Liver (tissue), 10 donors: ENCODE measurements at places on chromosomes 1 and 21.

GRCh38 chr21:29196670-29197191 is 66.3 kb downstream of the MAP3K7CL start:
- DNase-seq, result no peak

GRCh38 chr21:28226563-28226962 is 766.1 kb downstream of the LTN1 start:
- DNase-seq, result no peak

DNA sequence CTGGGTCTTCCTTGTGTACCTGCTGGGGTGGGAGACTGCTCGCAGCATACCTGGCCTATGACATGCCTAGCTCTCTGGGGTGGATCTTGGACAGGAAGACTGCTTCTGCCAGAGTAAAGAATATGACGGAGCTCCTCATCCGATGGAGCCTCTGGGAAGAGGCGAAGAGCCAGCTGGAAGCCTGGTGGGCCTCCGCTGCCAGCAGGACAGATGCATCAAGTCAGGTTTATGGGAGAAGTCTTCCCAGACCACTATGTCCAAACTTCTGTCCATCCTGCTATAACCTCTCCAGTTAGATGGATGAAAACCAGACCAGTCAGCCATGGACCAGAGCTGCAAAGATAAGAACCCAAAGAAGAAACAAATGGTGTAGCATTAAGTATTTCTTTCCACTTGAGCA is 27.7 kb upstream of the NGF start:
- DNase-seq, result no peak

DNA sequence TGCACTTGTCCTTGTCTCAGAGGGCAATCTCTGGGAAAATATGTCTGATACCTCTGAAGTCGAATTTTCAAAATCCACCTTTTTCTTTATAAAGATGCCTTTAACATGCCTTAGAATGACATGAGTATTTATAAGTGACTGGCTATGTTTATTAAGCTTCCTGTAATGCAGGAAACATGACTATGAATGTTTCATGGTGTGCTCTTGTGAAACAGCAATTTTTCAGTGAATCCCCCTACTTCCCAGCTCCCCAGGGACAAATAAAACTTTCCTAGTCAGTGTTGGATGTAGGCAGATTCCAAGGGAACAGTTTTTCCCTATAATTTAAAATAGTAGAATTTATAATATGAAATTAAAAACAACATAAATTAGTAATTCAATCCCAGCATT is 437.0 kb downstream of the LMO4 start:
- DNase-seq, result no peak

- no peak for DNase-seq
These were observed 38.3 kb upstream of the ADORA3 start for GRCh38 chr1:111541721-111542120.

DNA sequence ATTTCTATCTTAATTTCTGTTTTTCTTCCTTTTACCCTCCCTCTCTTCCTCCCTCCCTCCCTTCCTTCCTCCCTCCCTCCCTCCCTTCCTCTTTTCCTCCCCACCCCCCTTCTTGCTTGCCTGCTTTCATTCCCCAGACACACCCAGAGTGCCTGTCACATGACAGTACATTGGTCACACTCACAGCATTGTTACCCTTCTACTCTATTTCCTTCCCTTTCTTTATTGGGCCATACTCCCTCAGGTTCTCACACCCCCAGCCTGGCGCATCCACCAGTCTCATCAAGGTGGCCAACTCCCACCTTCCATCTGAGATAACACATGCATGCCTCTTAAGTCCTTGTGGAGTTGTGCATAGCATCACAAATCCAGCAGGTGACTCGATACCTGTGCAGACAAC is 10.9 kb downstream of the TMPRSS3 start:
- no peak for DNase-seq

DNA sequence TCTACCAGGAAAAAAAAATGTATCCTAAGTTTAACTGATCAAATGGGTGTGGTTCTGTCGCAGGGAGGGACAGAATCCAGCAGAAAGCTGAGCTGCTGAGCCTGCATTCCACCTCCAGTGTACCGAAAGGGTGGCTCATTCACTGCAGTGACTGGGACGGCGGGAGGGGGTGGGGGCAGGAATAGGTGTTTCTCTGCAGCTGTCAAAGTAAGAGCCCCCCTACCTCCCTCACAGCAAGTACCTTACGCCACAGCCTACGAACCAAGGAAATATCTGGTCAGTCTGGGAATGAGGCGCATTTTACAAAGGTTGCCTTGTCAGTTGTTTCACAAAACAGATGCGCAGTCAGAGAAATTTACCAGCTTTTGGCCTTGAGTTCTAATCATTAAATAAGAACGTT is 1.7 kb downstream of the S100B start:
- DNase-seq, result no peak

GRCh38 chr1:166827426-166827825 is 11.8 kb upstream of the POGK start:
- no peak for DNase-seq

DNA sequence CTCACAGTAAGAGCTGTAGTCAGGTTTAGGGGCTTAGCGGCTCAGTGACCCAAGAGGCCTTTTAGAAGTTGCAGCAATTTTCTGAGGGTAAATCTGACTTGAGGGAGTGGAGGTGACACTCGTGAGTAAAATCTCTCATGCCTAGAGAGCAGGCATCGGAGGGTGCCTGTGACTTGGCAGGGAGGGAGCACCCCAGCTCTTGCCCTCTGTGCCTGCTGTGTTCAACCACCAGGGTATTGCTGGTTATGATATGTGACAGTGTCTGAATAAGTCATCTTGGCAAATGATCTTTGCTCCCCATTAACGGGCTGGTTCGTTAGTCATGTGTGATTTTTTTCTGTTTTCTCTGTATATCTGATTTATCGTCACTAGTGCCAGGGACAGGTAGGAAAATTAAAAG is 5.9 kb downstream of the MAN1C1 start:
- no peak for DNase-seq

- DNase-seq, result no peak
These were observed 435.3 kb upstream of the USP24 start for GRCh38 chr1:55650444-55650843.

- no peak for DNase-seq
These were observed 417.2 kb upstream of the KAZN start for GRCh38 chr1:14181191-14181795.

DNA sequence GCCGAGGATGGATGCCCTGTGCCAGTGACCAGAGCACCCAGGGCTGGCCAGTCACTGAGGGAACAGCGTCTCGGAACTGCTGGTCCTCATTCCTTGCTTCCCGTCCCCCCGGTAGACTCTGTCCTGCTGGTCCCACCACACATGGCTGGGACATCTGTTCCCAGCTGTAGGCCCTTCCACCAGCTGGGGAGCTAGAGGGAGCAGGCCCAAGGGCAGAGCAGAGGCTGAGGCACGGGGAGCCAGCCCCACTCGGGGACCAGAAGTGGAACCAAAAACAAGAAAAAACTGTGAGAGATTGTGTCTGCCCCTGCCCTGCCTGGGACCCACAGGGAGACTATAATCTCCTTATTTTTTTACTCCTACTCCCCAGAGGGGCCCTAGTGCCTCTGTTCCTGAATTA is 23.8 kb downstream of the ATP8B2 start:
- no peak for DNase-seq

- no peak for DNase-seq
These were observed 869 bp downstream of the NAV1 start for GRCh38 chr1:201539561-201540431.

- no peak for DNase-seq
These were observed 43.4 kb downstream of the RUNX1 start for GRCh38 chr21:35005560-35006224.

DNA sequence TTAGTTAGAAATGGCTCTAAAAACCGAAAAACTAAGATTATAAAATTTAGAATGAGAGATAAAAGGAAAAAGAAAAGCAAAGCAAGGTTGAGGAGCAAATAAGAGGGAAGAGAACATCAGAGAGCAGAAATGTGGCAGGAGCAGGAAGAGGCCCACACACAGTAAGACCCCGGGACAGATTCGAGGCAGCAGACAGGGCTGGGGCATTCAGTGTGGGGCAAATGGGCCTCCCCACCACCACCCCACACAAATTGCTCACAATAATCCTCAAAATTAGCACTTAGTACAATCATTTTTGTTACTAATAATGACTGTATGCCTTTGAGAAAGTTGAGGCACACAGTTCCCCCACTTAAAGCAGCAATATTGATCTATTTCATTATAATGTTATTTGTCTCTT is 17.1 kb upstream of the SLC44A3 start:
- no peak for DNase-seq
